OCI-LY7 (cell line): ENCODE measurements at places on chromosomes 3 and 15. TPM values are rescaled to one million over a fixed set of nuclear protein-coding genes. Genes with fewer than 3 reads are reported as not detected.

MESP1 gene
- total RNA-seq: not detected in 2 replicates

POLQ gene
- 50.9 and 56.8 TPM in 2 replicates for total RNA-seq

NDUFAF3 gene
- 124 and 147 TPM in 2 replicates for total RNA-seq

CTXND1 gene
- not detected in 2 replicates for total RNA-seq

BCL2A1 gene
- 2.3 and 4.5 TPM in 2 replicates for total RNA-seq

TRPM1 gene
- not detected in 2 replicates for total RNA-seq

TLR9 gene
- total RNA-seq: 3.7 and 9.0 TPM in 2 replicates

ACOX2 gene
- not detected in 2 replicates for total RNA-seq

CELF6 gene
- total RNA-seq: 0.78 TPM in 1 of 2 replicates, not detected in the other

RAB6B gene
- total RNA-seq: not detected in 2 replicates

SUCNR1 gene
- total RNA-seq: not detected in 2 replicates

PDE8A gene
- total RNA-seq: 29.6 and 32.3 TPM in 2 replicates

IFT57 gene
- total RNA-seq: 44.1 and 46.5 TPM in 2 replicates

CALML4 gene
- 32.5 and 32.7 TPM in 2 replicates for total RNA-seq

BNC1 gene
- not detected in 2 replicates for total RNA-seq

DNAH12 gene
- total RNA-seq: 0.21 TPM in 1 of 2 replicates, not detected in the other

KCNMB2 gene
- not detected in 2 replicates for total RNA-seq

HHLA2 gene
- total RNA-seq: not detected in 2 replicates

GOLGA8S gene
- total RNA-seq: 0.09 and 0.10 TPM in 2 replicates
